ENCODE measurements at places on chromosomes 16 and 17. TPM values are rescaled to one million over a fixed set of nuclear protein-coding genes. Genes with fewer than 3 reads are reported as not detected.

Gene CIBAR2
- total RNA-seq = not detected

Gene ADAM11
- 0.19 TPM for total RNA-seq

Gene MAPT
- 0.09 TPM for total RNA-seq

Gene ATXN7L3
- 38.3 TPM for total RNA-seq

Gene TMEM92
- not detected for total RNA-seq

Gene HES7
- 0.09 TPM for total RNA-seq
